ENCODE measurements at places on chromosomes 5 and 9. TPM values are rescaled to one million over a fixed set of nuclear protein-coding genes. Genes with fewer than 3 reads are reported as not detected.

DNA sequence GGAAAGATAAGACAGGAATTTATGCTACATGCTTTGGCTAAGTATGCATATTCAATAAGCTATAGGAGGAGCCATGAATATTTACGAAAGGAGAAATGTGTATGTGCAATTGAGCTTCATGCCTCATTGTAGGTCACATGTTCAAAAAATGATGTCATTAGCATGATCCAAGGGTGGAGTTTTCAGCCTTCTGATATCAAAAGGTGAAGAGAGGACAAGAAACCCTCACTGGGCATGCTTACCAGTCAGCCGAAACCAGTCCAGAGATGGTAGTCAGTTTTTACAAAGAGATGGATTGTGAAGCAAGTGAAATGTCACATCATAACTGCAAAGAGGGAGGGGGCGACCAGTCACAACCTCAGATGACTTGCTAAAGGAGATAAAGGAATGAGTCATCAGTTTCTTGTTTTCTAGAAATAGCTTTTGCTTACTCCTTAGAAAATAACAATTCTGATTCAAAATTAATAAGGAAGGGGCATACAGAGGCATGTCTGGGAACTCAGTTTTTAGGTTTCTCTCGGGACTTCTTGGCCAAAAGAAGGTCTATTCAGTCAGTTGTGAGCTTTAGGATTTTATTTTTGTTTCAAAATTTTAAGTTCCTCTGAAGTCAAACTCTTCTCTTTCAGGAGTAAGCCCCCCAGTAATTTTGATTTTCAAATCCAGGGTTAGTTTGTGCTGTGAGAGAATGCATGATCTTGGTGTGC is 1067.8 kb upstream of the EDIL3 start:
- no peak for DNase-seq
- no peaks in the 10 kb centered on the region for H3K36me3 ChIP-seq
- H3K27ac ChIP-seq: no peak overlapping the region
- H3K4me3 ChIP-seq: no peak overlapping the region
- H3K4me1 ChIP-seq: no peaks in the 10 kb centered on the region
- H3K27me3 ChIP-seq: no peaks in the 10 kb centered on the region

DNA sequence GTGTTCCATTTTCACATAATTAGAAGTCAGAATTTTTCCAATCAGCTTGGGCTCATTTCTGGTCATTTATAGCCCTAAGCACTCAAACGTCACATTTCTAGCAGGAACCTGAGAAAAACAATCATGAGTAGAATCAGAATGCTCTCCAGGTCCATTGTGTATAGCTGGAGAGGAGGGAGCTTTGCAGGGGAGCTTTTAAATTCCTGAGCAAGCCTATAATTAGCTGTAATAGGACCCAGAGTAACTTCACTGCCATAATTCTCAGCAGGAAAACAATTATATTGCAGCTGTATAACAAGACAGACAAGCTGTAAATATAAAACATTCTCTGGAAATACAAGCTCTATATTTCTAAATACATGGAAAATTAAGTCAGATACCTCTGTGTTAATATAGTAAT is 637.6 kb upstream of the SGCD start:
- DNase-seq: no peak
- H3K27me3 ChIP-seq: no peaks in the 10 kb centered on the region
- no peak overlapping the region for H3K4me3 ChIP-seq
- no peak overlapping the region for H3K27ac ChIP-seq
- no peaks in the 10 kb centered on the region for H3K36me3 ChIP-seq

DNA sequence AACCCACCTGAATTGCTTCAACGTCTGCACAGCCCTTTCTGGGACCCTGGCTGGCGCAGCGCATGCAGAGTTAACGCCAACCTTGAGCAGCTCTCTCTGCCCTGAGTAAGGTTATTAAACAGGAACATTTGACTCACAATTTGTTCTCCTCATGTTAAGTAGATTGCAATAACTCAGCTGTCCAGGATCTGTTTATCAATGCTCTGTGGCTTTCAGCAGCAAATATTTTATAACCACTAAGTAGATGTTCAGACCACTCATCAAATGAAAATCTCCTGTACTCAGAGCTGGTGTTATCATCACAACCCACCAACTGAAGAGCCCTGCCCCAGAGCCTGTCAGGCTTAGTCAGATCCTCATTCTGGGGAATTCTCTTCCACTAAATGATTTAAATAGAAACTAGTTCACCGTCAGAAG is 403.0 kb downstream of the ZNF608 start:
- H3K27ac ChIP-seq: no peak overlapping the region
- H3K27me3 ChIP-seq: no peaks in the 10 kb centered on the region
- no peak for DNase-seq
- no peaks in the 10 kb centered on the region for H3K36me3 ChIP-seq
- H3K4me3 ChIP-seq: no peak overlapping the region

DNA sequence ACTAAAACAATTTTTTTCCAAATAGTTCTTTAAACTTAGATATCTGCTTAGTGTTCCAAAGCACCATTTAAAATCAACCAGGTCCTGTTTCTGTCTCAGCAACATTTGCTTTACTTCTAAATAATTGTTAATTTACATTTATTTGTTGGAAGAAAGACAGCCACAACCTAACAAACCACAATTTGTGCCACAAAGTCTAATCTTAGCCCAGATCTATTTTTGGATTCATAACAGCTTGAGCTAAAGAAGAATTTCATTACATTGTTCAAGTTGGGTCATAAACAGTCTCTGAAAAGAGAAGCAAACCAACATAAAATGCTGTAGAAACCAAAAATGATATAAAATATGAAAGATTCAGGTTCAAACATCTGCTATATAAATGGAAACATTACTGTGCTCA is 24.4 kb downstream of the MLLT3 start:
- no peak for DNase-seq
- H3K4me1 ChIP-seq: no peaks in the 10 kb centered on the region
- no peaks in the 10 kb centered on the region for H3K36me3 ChIP-seq
- no peak overlapping the region for H3K27ac ChIP-seq

- H3K4me3 ChIP-seq: no peak overlapping the region
- no peak overlapping the region for H3K27ac ChIP-seq
- no peaks in the 10 kb centered on the region for H3K4me1 ChIP-seq
- no peaks in the 10 kb centered on the region for H3K36me3 ChIP-seq
- no peak for DNase-seq
- no peaks in the 10 kb centered on the region for H3K27me3 ChIP-seq
Observed at GRCh38 chr5:178496642-178497041, 93.6 kb downstream of the COL23A1 start.

DNA sequence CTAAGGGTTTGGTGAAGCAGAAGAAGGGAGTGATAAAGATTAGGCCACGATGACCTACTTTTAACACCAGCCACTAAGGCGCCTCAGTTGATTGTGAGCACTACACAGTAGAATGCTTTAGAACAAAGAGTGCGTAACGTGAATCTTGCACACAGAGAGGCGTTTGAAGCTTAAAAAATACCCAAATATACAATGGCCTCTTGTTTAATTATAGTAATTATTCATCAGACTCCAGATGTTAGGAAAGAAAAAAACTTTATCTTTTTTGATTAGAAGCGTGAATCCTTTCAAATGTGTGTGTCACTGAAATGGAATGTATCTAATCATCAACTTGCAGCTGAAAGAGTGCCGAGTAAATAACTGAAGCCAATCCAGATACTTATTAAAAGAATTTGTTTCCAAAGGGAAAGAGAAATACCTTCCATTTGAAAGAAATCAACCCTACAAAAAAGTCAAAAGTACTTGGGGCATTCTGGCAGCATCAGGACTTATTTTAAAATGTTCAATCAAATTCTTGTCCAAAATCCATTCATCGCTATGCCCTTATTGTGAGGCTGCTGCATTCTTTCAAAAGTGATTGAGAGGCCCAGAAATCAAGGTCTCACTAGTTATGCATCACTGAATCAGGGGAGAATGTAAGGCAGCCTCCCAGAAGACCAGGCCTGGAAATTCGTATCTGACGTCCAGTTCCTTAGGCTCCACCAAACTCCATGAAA is 337.5 kb downstream of the ZNF608 start:
- no peaks in the 10 kb centered on the region for H3K27me3 ChIP-seq
- no peaks in the 10 kb centered on the region for H3K36me3 ChIP-seq
- H3K27ac ChIP-seq: no peak overlapping the region
- DNase-seq: no peak
- H3K4me1 ChIP-seq: peaks cover 27% of the 10 kb centered on the region

DNA sequence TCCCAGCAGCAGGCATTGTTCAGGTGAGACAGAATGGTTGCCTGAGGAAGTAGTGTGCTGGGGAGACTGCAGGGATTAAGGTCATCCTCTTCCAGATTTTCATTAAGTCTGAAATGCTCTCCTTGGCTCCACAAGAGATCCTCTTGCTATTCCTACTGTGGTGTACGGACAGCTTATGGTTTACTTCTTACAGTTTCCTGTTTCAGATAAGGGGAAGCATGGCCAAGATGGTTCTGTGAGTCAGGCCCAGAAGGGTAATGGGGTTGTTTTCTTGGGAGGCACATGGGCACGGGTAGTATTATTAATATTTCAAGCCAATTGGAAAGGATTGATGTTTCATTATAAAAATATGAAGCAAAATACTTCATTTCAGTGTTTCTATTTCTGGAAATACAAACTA is 42.9 kb downstream of the GLRX start:
- H3K4me1 ChIP-seq: no peaks in the 10 kb centered on the region
- H3K36me3 ChIP-seq: no peaks in the 10 kb centered on the region
- H3K4me3 ChIP-seq: no peak overlapping the region
- H3K27ac ChIP-seq: no peak overlapping the region
- H3K27me3 ChIP-seq: no peaks in the 10 kb centered on the region

DNA sequence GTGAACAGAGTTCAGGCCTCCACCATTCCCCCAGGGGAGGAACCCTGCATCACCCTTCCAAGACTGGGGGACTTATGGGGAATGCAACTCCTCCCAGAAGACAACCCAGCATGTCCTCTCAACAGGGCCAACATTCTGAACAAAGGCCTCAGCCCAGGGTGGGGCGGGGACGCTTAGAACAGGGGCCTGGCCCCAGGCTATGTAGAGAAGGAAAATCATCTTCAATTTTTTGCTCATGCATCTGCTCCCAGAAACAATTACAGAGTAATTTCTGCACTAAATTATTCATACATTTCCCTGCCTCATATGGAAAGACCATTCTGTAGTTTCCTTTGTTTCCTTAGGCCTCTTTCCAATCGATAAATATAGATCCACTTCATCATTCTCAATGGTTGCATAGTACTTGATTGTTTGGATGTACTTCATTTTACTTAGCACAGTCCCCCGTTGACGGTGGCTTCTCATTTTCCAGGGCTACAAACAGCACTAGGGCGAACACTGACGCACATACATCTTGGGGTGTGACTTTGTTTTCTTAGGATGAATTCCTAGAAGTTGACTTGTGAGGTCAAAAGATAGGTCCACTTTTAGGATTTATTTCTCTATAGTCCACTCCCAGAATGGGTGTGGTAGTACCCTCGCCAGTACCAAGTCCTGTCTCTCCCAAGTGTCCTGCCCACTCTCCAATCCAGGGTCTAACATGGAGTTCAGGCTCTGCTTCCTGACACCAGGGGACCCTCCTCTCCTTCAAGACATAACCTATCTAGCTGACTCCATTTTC is 27.2 kb upstream of the SMU1 start:
- H3K4me1 ChIP-seq: peaks cover 15% of the 10 kb centered on the region
- H3K36me3 ChIP-seq: no peaks in the 10 kb centered on the region
- no peak for DNase-seq
- no peak overlapping the region for H3K27ac ChIP-seq
- H3K27me3 ChIP-seq: no peaks in the 10 kb centered on the region

GRCh38 chr5:7329141-7329540 is 66.8 kb upstream of the ADCY2 start:
- H3K27ac ChIP-seq: no peak overlapping the region
- DNase-seq: no peak
- H3K4me1 ChIP-seq: no peaks in the 10 kb centered on the region
- H3K36me3 ChIP-seq: no peaks in the 10 kb centered on the region
- no peaks in the 10 kb centered on the region for H3K27me3 ChIP-seq

- no peaks in the 10 kb centered on the region for H3K27me3 ChIP-seq
- no peaks in the 10 kb centered on the region for H3K4me1 ChIP-seq
- no peak overlapping the region for H3K27ac ChIP-seq
- DNase-seq: no peak
- H3K4me3 ChIP-seq: no peak overlapping the region
Observed at GRCh38 chr5:144177548-144177947, 6.9 kb downstream of the KCTD16 start.

DNA sequence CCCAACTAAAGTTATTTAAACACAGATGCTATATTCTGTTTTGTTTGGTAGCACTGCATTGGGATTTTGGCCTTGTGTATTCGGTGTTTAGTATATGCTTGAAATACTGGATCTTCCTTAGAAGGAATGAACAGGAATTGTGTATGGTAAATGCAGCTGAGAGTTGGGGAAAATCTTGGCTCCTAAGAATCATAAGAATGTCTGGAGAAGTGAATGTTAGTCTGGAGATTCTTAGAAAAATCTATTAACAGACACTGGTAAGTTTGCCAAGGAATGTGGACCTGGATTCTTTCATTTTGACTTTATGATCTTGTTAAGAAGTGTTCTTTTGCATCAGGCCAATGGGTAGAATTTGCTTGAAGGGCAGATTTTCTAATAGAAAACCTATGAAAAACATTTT is 38.9 kb downstream of the SNX30 start:
- DNase-seq: no peak
- no peaks in the 10 kb centered on the region for H3K36me3 ChIP-seq
- no peak overlapping the region for H3K4me3 ChIP-seq
- no peak overlapping the region for H3K27ac ChIP-seq

- H3K4me1 ChIP-seq: no peaks in the 10 kb centered on the region
- no peaks in the 10 kb centered on the region for H3K27me3 ChIP-seq
- no peak overlapping the region for H3K27ac ChIP-seq
- H3K4me3 ChIP-seq: no peak overlapping the region
Observed at GRCh38 chr5:167929841-167930240, 361.6 kb upstream of the WWC1 start.

DNA sequence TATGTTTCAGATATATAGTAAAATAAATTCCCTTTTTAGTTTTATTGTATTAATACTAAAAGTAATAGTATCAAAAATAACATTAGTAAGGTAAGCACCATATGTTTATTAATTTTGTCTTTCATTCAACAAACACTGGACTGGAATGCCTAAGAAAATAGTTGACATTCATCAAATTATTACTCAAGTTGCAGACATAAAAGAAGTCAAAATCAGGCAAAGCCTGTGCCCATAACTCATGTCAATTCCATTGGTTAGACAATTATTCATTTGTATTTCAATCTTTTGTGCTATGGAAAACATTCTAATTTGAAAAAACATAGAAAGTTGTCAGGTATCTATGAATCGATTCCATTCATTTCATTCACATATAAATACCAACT is 158.9 kb downstream of the CEMIP2 start:
- H3K4me1 ChIP-seq: no peaks in the 10 kb centered on the region
- no peaks in the 10 kb centered on the region for H3K27me3 ChIP-seq
- no peak overlapping the region for H3K27ac ChIP-seq
- no peaks in the 10 kb centered on the region for H3K36me3 ChIP-seq

DNA sequence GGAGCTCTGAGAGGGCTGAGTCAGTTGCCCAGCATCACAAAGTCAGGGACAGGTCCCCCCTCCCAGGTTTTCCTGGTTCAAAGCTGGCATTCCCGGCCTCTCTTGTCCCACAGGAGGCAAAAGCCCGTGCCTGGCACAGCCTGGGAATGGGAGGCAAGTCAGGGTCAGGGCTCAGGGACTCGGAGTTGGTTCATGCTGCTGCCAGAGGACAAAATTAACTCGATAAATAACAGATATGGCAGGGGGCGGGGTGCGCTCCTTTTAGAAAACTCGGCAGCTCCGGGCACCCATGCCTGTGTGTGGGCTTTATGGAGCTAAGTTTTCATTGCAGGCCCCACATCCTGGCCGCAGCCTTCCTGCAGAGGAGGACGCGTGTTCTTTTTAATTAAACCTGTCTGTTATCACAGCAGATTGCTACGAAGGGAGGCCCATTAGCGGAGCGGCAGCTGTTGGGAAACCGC is 62.8 kb upstream of the LMX1B start:
- H3K36me3 ChIP-seq: no peaks in the 10 kb centered on the region
- no peak overlapping the region for H3K27ac ChIP-seq
- no peaks in the 10 kb centered on the region for H3K27me3 ChIP-seq
- no peaks in the 10 kb centered on the region for H3K4me1 ChIP-seq
- H3K4me3 ChIP-seq: no peak overlapping the region

PTGDS gene
- total RNA-seq: not detected

PCDHA1 gene
- not detected for total RNA-seq
